Stimulated activated CD4-positive, alpha-beta T cell treated with anti-CD3 and anti-CD28 coated beads, TNF-alpha, amount 100 ng/mL, for 4 hours (primary cell): ENCODE measurements at places on chromosomes 11 and 22.

DNA sequence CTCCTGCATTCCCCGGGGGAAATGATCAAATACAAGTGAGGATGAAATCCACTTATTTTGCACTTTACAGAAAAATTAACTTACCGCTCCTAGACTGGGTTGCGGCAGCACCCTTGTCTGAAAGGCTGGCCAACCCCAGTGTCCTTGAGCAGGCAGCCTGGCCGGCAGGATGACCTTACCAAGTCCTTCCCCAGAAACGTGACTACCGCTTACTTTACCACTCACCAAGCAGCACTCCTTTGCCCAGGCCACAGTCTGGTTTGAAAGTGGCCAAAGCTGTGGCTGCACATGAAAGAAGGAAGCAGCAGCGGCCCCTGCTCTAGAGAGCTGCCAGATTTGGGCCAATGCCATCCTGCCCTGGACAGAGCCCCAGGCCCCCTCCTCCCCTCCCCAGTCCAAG lies 20.3 kb downstream of the MYH9 start:
- no peak for DNase-seq

GRCh38 chr11:110161061-110161460 lies 67.9 kb downstream of the ZC3H12C start:
- no peak for DNase-seq

GRCh38 chr22:19109198-19110063 lies 12.8 kb downstream of the DGCR2 start:
- DNase-seq: peak; percentile 33

GRCh38 chr11:61065955-61066638 lies 36.2 kb upstream of the CD5 start:
- no peak for DNase-seq

GRCh38 chr22:40294696-40295095 lies 51.6 kb upstream of the ADSL start:
- no peak for DNase-seq

- DNase-seq: no peak
Observed at GRCh38 chr11:129825380-129825779, 9.7 kb downstream of the TMEM45B start.

- DNase-seq: no peak
Observed at GRCh38 chr11:17585911-17586695, 39.0 kb downstream of the OTOG start.

GRCh38 chr11:60161766-60162165 lies 21.1 kb downstream of the MS4A6A start:
- DNase-seq: no peak

DNA sequence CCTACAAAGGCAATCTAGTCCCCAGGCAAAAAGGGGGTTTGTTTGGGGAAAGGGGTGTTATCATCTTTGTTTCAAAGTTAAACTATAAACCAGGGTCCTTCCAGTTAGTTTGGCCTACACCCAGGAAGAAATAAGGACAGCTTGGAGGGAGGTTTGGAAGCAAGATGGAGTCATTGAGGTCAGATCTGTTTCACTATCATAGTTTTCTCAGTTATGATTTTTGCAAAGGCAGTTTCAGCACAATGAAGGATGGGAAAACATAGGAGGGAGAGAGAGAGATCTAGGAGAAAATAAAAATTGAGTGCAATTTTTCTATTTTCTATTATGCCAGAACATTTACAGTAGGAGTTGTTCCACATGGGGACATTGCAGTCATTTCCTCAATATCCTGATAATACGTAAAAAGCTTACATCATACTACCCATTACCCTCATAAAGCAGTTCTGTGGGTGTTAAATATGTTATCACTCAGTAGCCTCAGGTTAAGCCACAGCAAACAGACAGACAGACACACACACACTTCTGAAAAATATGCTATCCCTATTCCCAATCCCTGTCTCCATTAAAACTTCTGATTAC lies 401.3 kb upstream of the FAT3 start:
- no peak for DNase-seq

DNA sequence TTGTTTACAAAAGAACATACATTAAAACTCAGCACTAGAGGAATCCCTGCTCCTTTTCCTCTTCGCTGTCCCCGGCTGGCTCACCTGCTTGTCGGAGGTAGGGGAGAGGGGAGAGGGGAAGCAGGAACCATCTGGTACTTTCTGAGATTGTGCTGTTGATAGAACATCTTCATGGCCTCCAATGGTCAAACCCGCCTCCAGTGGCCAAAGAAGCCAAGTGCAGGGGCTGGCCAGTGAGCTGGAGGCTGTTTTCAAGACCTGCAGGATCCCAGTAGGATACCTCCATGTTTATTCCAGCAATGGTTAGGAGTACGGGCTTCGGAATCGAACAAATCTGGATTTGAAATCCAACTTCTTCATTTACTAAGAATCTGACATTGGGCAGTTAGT lies 92.6 kb downstream of the PKNOX2 start:
- no peak for DNase-seq

DNA sequence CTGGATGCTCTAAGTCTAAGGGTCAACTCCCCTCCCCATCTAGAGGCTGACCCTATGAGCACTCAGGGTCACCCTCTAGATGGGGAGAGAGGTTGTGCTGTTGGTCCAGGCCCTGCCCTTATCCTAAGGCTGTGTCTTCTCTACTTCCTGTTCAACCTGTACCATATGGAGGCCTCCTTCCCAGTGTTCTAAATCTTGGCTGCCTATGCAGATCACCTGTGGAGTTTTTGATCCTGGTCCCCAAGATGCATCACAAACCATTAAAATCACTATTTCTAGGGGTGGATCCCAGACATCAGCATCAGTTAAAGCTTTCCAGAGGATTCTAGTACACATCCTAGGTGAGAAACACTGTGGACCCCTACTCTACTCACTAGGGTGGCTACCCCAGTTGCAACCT lies 26.2 kb downstream of the LARGE1 start:
- DNase-seq: no peak

DNA sequence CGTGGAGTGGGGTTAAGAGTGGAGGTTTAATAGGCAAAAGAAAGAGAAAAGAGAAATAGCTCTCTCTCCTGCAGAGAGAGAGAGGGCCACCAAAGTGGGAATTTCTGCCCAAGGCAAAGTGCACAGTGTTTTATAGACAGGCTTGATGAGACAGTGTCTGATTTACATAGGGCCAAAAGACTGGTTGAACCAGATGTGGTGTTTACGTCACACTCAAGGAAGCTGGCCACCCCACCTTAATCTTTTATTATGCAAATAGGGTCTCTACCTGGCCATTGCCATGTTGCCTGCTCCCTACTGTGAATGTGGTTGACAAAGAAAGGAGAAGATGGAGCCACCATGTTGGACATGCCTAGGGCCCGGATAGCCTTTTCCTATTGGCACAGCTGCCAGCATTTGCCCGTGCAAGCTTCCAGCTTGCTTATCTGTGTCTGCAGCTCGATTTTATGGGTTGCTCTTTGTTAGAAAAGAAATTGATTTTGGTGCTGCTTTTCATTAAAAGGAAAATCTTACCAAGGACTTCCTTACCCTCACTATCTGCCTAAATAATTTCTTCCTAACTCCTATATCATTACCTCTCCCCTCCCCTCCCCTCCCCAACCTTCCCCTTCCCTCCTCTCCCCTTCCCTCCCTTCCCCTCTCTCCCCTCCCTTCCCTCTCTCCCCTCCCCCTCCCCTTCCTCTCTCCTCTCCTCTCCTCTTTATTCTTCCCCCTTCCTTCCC lies 436.0 kb downstream of the NELL1 start:
- DNase-seq: no peak

- DNase-seq: no peak
Observed at GRCh38 chr11:134712228-134713145, 300.4 kb upstream of the B3GAT1 start.

DNA sequence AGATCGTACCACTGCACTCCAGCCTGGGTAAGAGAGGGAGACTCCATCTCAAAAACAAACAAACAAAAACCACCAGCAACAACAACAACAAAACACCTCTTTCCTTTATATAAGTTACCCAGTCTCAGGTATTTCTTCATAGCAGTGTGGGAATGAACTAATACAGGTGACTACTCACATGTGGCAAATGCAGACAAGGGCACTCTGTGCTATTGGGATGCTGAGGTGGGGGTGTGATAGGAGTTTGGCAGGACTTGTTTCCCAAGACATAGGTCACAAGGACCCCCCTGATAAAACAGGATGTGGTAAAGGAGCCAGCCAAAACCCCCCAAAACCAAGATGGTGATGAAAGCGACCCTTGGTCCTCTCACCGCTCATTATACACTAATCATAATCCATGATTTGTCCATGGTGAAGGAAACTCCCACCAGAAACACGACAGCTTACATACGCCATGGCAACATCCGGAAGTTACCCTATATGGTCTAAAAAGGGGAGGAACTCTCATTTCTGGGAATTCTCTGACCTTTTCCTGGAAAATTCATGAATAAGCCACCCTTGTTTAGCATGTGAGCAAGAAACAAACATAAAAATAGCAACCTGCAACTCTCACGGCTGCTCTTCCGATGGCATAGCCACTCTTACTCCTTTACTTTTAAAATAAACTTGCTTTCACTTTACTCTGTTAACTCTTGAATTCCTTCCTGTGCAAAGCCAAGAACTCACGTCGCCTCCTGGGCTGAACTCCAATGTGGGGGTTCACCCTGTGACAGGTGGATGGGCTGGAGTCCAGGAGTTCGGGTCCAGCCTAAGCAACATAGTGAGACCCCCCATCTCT lies 18.8 kb upstream of the INCENP start:
- DNase-seq: no peak
